ENCODE measurements at places on chromosomes 13 and 19. TPM values are rescaled to one million over a fixed set of nuclear protein-coding genes. Genes with fewer than 3 reads are reported as not detected.

The TEX29 gene
- total RNA-seq = not detected

The ASF1B gene
- 1.7 TPM for total RNA-seq

The TRPM4 gene
- 4.2 TPM for total RNA-seq

The URAD gene
- not detected for total RNA-seq

Data from temporal lobe (tissue), 4 donors.